MM.1S (cell line): ENCODE measurements at places on chromosomes 2 and 18.

DNA sequence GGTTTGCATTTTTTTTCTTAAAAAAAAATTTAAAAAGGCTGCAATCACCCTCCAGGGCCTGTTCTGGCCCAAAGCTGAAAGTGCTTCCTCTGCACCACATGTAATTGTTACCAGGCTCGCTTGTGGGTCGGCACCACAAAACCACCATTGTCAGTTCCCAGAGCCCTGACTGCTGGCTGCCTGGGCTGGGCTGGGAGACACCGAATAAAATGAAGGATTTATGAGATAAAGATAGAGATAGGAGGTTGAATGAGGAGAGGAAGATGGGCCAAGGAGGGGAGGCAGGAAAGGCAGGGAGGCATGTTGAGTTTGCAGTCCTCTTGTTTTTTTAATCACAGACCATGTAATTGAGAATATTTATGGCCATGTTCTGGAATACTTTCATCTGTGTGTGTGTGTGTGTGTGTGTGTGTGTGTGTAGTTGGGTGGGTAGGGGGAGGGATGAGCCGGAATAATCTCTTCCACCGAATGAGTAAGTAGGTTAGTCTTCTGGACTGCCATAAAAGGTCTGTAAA lies 14.7 kb downstream of the NRP2 start:
- no peaks in the 10 kb centered on the region for H3K4me1 ChIP-seq
- no peak overlapping the region for H3K4me3 ChIP-seq

GRCh38 chr2:68426848-68427579 lies 40.1 kb downstream of the FBXO48 start:
- peaks cover 53% of the 10 kb centered on the region for H3K4me1 ChIP-seq
- DNase-seq = peak; percentile 83
- H3K27ac ChIP-seq = peak overlapping the region; percentile 63; the same call in 1 of the 2 replicates
- H3K36me3 ChIP-seq = no peaks in the 10 kb centered on the region
- peak overlapping the region; percentile 10; the same call in 1 of the 2 replicates for H3K4me3 ChIP-seq
- H3K27me3 ChIP-seq = no peaks in the 10 kb centered on the region

GRCh38 chr2:169709981-169710380 lies 15.7 kb downstream of the PHOSPHO2 start:
- H3K4me1 ChIP-seq = no peaks in the 10 kb centered on the region
- no peaks in the 10 kb centered on the region for H3K36me3 ChIP-seq
- no peak overlapping the region for H3K27ac ChIP-seq
- no peaks in the 10 kb centered on the region for H3K27me3 ChIP-seq
- no peak for DNase-seq
- no peak overlapping the region for H3K4me3 ChIP-seq

GRCh38 chr2:111662771-111663470 lies 221.1 kb downstream of the ANAPC1 start:
- peaks cover 49% of the 10 kb centered on the region for H3K4me1 ChIP-seq
- peak; percentile 88 for DNase-seq
- H3K27me3 ChIP-seq = no peaks in the 10 kb centered on the region
- no peaks in the 10 kb centered on the region for H3K36me3 ChIP-seq
- peak overlapping the region; percentile 20; the same call in 1 of the 2 replicates for H3K4me3 ChIP-seq
- H3K27ac ChIP-seq = peak overlapping the region; percentile 67; the same call in 1 of the 2 replicates

DNA sequence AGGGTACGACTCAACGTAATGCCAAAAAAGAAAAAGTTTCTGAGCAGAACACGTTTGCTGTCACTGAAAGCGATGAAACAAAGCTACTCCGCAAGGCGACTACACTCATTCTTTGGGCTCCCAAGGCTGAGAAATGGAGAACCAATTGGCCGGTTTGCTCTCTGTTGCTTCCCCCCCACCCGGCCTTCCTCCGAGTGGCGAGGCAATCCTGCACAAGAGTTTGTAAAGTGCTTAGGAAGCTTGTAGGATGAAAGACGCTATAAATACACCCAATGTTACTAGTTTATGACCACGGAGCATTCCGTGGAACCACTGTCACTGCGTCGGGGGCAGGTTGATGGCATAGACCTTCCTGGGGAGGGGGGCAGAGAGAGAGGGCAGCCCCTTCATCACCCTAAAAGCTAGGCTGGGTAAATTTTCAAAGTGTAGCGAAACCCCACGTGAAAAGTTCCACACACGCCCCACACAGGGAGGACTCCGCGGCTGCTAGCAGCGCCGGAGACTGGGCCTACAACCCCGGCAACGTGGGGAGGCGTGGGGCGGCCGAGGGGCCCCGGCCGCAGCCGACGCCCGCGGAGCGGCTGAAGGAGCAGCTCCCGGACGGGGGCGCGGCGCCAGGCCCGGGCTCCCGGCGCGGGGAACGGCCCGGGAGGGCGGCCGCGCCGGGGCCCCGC lies 915 bp downstream of the CUL3 start:
- no peaks in the 10 kb centered on the region for H3K27me3 ChIP-seq
- peaks cover 4% of the 10 kb centered on the region; the same call in 1 of the 2 replicates for H3K4me1 ChIP-seq
- peak overlapping the region; percentile 97 for H3K4me3 ChIP-seq
- 0 out of 2 replicates have a peak, but pooled peaks cover 3% of the 10 kb centered on the region for H3K36me3 ChIP-seq

DNA sequence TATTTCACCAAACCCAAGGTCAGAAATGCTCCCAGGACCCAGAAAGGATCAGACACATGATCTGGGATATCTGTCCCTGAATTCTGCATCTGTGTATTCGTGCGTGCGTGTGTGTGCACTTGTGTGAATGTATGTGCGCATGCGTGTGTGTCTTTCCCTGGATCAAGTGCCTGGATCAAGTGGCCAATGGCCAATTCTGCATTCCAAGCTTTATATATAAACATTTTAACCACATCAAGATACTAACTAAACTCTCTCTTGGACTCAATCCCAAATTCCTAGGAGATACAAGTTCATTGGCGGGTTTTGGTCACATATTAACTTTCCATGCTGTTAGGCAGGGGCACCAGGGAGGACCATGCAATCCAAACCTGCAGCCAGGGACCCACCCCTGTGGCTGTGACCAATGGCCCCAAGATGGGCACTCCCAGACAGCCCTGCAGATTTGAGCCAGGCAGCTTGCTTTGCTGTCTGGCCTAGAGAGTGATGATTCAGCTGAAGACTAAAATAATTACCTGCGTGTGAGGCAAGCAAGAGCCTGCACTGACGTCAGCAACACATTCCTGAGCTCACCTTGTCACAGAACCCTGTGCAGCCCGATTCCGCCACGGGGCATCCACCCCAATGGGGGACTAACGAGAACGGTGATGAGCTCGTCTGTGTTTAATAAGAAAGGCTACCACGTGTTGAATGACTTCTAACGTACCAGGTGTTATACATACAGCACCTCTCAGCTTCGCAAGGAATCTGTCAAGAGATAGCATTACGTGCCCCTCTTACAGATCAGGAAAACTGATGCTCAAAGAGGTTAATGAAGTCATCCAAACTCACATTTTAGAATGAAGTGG lies 45.3 kb upstream of the ROCK2 start:
- DNase-seq = no peak
- H3K4me1 ChIP-seq = peaks cover 5% of the 10 kb centered on the region; the same call in 1 of the 2 replicates
- no peaks in the 10 kb centered on the region for H3K36me3 ChIP-seq
- no peak overlapping the region for H3K4me3 ChIP-seq

GRCh38 chr18:5865521-5865920 lies 29.8 kb downstream of the TMEM200C start:
- H3K4me3 ChIP-seq = no peak overlapping the region
- no peaks in the 10 kb centered on the region for H3K36me3 ChIP-seq
- H3K4me1 ChIP-seq = 0 out of 2 replicates have a peak, but pooled peaks cover 9% of the 10 kb centered on the region
- H3K27me3 ChIP-seq = no peaks in the 10 kb centered on the region
- DNase-seq = no peak

GRCh38 chr2:234649951-234650350 lies 153.1 kb upstream of the ARL4C start:
- no peak overlapping the region for H3K27ac ChIP-seq
- H3K4me3 ChIP-seq = no peak overlapping the region
- DNase-seq = no peak
- H3K27me3 ChIP-seq = no peaks in the 10 kb centered on the region
- H3K36me3 ChIP-seq = no peaks in the 10 kb centered on the region
- H3K4me1 ChIP-seq = no peaks in the 10 kb centered on the region
